ENCODE measurements at places on chromosomes 5 and 9. TPM values are rescaled to one million over a fixed set of nuclear protein-coding genes. Genes with fewer than 3 reads are reported as not detected.

The BHMT2 gene
- polyA plus RNA-seq: not detected

The F12 gene
- polyA plus RNA-seq: 0.78 TPM

The PCDHA8 gene
- polyA plus RNA-seq: not detected

The TTLL11 gene
- 6.0 TPM for polyA plus RNA-seq
